ENCODE measurements at places on chromosomes 1 and 21.

GRCh38 chr1:209807509-209807908, 1.6 kb upstream of the IRF6 start:
- no peak for DNase-seq

- DNase-seq: no peak
Measured at GRCh38 chr1:233277637-233278606, 17.6 kb downstream of the PCNX2 start.

DNA sequence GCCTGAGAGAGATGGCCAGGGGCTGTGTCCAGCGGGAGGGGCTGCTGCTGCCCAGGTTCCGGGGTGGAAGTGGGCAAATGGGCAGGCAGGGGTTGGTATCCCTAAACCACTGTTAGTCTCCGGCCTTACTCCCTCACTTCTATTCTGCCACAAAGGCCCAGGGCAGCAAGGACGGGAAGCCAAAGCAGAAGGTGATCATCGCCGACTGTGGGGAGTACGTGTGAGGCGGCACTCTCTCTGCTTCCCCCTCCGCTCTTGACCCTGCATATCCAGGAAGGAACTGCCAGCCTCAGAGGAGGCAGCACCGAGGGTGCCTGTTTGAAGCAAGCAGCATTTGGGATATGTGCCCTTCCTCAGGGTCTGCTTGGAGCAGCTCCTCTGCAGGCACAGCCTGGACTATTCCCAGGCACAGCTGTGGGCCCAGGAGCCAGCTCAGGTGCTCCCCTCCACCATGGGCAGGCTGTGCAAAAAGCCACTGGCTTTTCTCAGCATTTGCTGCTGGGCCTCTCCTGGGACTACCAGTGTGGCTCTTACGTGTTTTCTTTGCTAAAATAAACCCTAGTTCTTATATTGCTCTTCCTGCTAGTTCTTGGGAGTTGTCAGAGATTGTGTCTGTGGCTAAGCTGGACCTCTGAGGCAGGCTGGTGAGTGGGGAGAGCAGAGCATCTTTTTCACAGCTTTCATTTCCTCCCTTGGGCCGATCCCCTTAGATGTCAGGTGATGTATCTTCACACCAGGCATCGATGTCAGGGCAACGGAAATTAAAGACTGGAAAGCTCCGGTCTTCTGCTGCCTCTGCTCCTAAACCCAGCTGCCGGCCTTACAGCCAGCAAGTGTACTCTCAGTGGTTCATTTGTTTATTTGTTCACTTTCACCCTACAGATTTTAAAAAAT, 14.7 kb downstream of the PPIE start:
- no peak for DNase-seq

- DNase-seq: no peak
Measured at GRCh38 chr21:35406635-35407034, 357.5 kb upstream of the RUNX1 start.

- DNase-seq: no peak
Measured at GRCh38 chr1:53755874-53756273, 16.9 kb upstream of the GLIS1 start.

GRCh38 chr1:21922090-21923013, 14.8 kb downstream of the HSPG2 start:
- no peak for DNase-seq

DNA sequence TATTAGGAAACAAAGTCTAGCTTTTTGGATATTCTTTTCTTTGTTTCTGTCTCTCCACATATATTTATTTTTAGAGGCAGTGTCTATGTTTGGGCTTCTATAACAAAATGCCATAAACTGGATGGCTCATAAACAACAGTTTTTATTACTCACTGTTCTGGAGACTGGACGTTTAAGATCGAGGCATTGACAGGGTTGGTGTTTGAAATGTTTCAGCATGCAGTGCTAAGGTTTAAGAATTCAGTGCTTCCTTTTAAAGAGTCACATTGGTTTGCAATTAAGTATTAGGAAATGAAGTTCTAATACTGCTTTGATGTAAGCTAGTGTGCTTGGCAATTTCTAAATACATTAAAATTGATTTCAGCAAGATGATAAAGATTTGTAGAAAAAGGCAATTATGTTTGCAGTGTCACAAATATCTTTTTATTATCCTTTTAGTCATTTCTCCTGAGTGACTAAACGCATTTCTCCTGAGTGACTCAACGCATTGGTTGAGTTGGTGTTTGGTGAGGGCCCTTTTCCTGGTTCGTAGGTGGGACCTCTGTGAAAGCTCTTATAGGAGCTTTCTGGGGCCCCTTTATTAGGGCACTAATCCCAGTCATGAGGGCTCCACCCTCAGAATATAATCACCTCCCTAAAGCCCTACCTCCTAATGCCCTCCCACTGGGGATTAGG, 317.0 kb downstream of the USP25 start:
- no peak for DNase-seq

GRCh38 chr1:38273196-38273804, 226.7 kb upstream of the POU3F1 start:
- DNase-seq: no peak

- no peak for DNase-seq
Measured at GRCh38 chr1:93148001-93148400, 32.2 kb downstream of the TMED5 start.

- DNase-seq: no peak
Measured at GRCh38 chr1:174912264-174912663, 87.5 kb upstream of the CACYBP start.

- DNase-seq: no peak
Measured at GRCh38 chr1:183776731-183777130, 28.2 kb upstream of the RGL1 start.

GRCh38 chr21:32603131-32603530, 9.0 kb downstream of the CFAP298 start:
- DNase-seq: no peak

DNA sequence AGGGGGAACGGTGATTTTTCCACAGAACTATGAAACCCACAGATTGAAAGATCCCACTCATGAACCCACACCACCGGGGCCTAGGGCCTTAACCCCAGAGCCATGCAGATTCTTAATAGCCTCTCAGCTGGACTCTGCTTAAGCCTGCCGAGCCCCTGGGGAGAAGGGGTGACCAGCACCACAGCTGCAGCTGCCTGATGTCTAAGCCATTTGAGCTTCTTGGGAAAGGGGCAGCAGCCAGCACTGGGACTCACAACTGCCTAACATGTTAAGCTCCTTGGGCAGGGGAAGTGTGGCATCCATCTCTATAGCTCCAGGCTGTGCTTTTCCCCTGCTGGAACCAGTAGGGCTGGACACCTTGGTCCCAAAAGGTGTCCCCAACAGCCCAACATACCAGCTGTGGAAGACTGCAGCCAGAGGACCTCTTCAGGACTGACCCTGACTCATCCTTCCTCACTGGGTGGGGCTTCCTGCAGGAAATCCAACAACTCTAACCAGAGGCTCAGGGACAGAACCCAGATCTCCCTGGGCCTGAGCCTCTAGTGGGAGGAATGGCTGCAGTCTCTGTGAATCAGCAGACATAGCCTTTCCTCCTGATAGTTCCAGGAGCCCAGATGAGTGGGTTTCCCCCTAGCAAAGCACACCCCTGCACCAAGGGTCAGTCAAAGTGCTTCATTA, 34.6 kb upstream of the FMO3 start:
- no peak for DNase-seq

GRCh38 chr1:191890433-191891088, 267.7 kb upstream of the RGS18 start:
- no peak for DNase-seq

- DNase-seq: no peak
Measured at GRCh38 chr1:160149716-160150115, 1.7 kb upstream of the ATP1A4 start.

- DNase-seq: no peak
Measured at GRCh38 chr1:50214717-50215116, 106.0 kb downstream of the ELAVL4 start.

DNA sequence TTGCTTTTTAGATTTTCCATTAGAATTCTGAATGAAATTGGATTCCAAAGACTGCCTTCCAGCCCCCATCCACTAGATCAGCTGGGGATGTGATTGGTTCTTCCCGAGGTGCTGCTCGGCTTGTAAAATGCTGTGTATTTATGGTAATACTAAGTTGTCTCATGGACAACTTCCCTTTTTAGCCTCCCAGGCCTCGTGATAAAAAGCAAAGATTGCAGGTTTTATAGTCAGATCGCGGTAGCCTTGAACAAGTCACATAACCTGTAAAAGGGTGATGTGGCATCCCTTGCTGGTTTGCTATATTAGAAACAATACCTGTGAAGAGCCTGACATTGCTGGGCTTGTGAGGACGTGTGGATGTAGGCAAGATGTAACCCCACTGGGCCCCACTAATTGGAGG, 10.4 kb downstream of the MUL1 start:
- no peak for DNase-seq

GRCh38 chr1:183237046-183237445, 51.0 kb downstream of the LAMC2 start:
- no peak for DNase-seq

DNA sequence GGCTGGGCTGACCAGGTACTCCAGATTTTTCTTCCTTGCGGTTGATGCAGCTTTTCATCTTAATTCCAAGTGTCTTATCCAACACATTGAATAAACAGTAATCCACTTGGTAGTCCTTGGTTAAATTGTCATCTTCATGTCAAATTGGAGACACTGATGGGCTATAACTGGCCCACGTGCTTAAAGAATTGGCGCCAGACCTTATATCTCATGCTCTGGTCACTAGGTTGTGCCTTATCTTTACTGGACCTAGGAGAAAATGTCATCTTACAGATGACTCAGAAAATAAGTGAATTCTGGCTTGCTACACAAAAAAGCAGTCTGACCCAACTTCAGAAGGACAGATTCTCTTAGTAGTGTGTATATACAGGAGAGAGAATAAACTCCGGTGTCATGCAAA, 16.2 kb downstream of the LRRC42 start:
- no peak for DNase-seq

- DNase-seq: no peak
Measured at GRCh38 chr1:201859424-201859823, 29.3 kb upstream of the SHISA4 start.

GRCh38 chr1:111141245-111142220, 1.5 kb downstream of the CEPT1 start:
- no peak for DNase-seq

GRCh38 chr1:40898431-40898901, 36.3 kb upstream of the CITED4 start:
- no peak for DNase-seq

Measured in cortex of kidney (tissue), 1 donor.